NB4 (cell line): ENCODE measurements at places on chromosomes 12 and 14.

GRCh38 chr12:93832131-93832530 is 155.0 kb downstream of the CRADD start:
- DNase-seq: no peak

DNA sequence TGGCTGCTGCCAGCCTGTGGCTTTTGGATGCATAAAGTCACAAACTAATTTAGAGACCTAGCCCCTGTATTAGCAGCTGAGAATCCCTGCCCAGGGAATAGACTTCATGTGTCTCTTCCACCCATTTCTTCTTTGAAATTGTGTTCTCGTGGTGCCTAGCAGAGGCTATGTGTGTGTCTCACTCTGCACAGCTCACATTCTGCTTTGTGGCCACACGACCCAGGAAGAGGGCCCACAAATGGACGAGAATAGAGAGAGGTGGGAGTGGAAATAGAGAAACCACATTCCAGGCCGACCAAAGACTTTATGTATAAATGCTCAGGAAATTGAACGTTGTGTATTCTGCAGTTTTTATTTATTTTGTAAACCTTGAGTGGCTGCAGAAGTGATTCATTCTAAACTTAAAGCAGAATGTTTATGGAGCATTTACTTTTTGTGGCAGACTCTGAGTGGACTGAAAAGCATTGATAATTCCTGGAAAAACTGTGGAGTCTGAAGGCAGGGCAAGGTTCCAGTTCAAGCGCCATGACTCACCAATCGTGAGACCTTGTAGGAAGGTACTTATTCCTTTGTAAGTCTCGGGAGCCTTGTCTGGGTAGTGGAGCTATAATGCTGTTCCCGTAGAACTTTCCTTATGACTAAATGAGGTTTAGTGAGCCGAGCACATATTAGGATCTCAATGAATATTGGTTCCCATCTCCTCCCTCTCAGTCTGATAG is 9.1 kb downstream of the B4GALNT3 start:
- no peak for DNase-seq

GRCh38 chr14:70514168-70515069 is 20.4 kb downstream of the ADAM20 start:
- peak; percentile 62 for DNase-seq

DNA sequence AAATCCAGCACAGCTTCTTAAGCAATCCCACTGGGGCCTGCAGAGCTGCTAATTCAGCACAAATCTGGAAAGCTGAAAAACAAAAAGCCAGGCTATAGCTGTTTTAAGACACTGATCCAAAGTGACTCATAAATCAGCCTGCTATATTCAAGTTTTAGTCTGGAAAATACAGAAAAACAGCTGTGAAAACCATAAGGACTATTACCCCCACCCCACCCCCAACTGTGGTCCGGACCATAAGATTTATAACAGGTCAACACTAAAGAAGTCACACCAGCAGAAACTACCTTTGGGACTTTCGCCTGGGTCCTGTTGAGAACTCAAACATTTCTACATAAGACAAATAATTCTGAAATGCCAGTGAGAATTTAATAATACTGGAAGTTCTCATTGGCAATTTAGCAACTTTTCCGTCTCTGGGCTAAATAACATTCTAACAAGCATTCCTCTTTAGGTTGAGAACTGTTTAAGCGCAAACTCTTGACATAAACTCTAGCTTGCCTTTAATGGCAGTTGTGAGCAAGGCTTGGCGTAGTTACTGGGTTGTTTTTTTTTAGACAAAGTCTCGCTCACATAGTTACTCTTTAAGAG is 3.3 kb downstream of the LRIG3 start:
- DNase-seq: no peak

DNA sequence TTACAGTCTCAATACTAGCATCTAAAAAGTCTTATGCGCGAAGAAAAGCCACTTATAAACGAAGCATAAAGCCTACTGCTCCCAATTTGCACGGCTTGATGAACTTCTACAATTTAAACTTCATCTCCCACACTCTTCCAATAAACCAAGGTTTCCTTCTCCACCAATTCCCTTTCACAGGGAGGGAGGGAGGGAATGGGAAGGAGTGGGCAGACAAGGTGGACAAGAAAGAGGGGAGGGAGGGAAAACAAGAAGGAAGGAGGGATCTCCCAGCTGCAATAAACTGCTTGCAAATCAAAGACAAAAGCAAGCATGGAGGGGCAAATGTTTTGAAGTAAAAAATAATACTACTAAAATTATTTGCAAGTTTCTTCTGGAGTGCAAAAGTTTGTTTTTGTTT is 64.5 kb downstream of the MED13L start:
- no peak for DNase-seq

GRCh38 chr12:74584483-74585062 is 46.9 kb downstream of the ATXN7L3B start:
- no peak for DNase-seq

- DNase-seq: no peak
Observed at GRCh38 chr14:20428802-20429201, 7.2 kb downstream of the KLHL33 start.

GRCh38 chr14:61193476-61193875 is 87.7 kb downstream of the TMEM30B start:
- DNase-seq: no peak

DNA sequence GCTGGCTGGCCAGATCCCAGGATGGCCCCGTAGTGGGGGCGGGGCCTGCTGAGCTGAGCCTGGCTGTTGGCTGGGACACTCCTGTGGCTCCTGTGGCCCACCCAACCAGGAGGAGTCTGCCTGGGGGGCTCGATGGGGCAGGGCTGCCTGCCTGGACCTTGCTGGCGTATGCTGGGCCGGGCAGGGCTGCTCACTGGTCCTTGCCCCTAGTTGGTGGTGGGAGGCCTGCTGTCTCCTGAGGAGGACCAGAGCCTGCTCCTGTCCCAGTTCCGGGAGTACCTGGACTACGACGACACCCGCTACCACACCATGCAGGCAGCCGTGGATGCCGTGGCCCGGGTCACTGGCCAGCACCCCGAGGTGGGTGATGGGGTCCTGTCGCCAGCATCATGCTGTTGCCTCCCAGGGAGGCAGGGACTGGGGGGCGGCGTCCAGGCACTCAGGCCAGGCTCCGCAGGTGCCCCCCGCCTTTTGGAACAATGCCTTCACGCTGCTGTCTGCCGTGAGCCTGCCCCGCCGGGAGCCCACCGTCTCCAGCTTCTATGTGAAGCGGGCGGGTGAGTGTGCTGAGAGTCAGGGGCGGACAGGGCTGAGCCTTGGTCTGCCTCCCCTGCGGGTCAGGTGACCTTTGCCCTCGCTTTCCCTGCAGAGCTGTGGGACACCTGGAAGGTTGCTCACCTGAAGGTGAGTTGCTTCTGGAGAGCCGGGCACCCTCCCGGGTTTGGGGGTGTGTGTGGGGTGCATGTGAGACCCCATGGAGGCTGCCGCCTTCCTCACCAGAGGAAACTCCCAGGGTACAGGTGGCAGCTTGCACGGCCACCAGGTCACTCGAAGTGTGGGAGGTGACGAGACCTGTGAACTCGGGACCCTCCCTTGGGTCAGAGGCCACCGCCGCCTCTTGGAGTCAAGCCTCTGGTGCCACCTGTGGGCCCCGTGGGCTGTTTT is 3.4 kb downstream of the NOC4L start:
- DNase-seq: no peak

GRCh38 chr14:94966344-94966743 is 191.0 kb downstream of the DICER1 start:
- DNase-seq: no peak

GRCh38 chr12:62113366-62114011 is 146.7 kb upstream of the USP15 start:
- no peak for DNase-seq

GRCh38 chr14:33254342-33254741 is 315.7 kb downstream of the NPAS3 start:
- no peak for DNase-seq

DNA sequence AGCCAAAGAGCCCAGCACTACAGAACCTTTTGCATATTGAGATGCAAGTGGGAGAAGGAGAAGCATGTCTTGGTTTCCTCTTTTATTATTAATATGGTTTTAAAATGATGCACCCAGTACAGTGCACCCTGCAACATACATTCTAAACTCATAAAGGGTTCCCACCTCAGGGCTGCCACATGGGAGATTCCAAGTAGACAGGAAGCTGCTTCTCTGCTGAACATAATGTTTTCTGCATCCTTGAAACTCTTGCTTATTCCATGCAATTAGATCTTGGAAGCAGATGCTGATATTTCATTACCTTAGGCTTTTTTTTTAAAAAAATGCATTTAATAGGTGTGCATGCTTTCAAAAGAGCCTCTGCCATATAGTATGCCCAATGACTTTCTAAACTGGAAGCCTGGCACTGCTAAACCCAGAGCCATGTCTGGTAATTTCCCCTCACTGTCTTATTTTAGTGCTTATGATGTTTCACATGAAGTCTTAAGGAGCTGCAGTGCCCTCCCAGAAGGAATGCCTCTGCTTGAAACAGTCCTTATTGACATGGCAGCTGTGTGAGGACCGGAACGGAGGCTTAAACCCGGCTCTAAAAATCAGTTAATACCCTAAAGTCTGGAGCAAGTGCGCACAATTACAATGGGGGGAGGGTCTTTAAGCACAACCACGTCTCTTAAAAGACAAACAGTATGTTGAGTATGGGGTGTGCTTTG is 2.0 kb upstream of the SIX1 start:
- no peak for DNase-seq

- no peak for DNase-seq
Observed at GRCh38 chr12:45674181-45674977, 55.1 kb upstream of the ARID2 start.

DNA sequence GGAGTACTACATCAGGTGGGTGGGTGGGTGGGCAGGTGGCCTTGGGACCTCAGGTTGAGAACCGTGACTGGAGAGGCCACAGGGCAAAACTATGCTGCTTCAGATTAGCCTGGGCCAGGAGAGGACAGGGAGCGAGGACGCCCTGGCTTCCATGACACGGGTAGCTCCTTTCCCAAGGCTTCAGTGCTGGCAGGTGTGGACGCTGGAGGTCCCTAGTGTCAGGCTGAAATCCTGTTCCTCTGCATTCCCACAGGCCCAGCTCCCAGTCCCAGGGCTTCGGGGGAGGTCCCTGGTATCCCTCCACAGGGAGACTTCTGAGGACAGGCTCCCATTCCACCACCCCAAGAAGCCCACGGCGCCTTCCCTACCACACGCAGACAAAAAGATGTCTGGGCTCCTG is 31.6 kb downstream of the CCDC92 start:
- no peak for DNase-seq

DNA sequence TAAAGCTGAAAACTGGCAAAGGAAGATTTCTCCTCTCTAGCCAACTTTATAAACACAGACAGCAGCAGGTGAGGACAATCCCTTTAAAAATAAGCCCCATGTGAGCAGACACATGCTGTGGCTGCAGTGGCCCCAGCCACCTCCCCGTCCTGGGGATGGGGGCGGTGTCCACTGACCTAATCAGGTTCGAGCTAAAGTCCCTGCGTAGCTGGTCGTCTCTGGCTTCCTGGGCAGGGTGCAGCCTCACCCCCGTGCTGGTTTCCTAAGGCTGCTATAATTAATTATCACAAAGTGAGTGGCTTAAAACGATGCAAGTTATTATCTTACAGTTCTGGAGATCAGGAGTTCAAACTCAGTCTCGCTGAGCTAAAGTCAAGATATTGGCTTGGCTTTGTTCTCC is 1.0 kb downstream of the BDKRB1 start:
- no peak for DNase-seq

DNA sequence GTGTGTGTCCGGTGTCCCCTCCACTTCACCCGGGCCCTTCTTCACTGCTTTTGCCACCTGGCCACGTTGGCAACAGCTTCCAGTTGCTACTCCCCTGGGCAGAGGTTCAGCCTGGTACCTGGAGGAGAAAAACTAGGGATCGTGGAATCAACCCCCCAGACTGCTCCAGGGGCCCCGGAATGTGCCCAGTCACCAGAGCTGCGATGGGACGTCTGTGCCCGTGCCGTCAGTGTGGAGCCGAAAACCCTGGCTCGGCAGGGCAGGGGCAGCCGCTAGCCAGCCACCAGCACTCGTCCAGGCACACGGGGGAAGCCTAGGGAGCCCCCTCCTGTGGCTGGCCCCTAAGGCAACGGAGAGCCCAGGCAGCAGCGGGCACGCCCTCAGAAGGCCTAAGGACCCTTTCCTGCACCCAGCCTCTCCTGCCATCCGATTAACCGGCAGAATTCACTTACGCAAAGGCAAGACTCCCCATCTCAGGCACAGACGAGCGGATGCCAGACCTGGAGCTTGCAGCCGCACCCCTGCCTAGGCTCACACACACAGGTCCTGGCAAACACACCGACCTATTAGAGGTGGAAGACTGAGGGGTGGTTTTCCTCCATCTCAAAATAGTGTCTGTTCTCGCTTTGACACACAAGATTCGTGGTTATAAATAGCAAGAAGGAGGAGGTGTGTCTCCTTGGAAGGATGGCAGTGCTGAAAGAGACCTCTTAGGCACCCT is 62.6 kb downstream of the FBXL14 start:
- no peak for DNase-seq
